ENCODE measurements at places on chromosomes 5 and 9. TPM values are rescaled to one million over a fixed set of nuclear protein-coding genes. Genes with fewer than 3 reads are reported as not detected.

Gene NR5A1
- polyA plus RNA-seq: not detected

Gene ARSI
- polyA plus RNA-seq: 0.99 TPM

Gene MARCHF6
- 70.8 TPM for polyA plus RNA-seq

Gene TAF11L10
- polyA plus RNA-seq: not detected

Gene BTNL9
- polyA plus RNA-seq: 0.21 TPM

Gene BNIP1
- polyA plus RNA-seq: 9.5 TPM

Gene PRLR
- 0.31 TPM for polyA plus RNA-seq

Gene OTULIN
- 21.2 TPM for polyA plus RNA-seq

GRCh38 chr5:2017540-2018389 lies 135.0 kb upstream of the IRX4 start:
- DNase-seq: peak; percentile 70

- no peak for DNase-seq
Measured at GRCh38 chr9:120161776-120162175, 418.2 kb downstream of the CDK5RAP2 start.

GRCh38 chr5:175859916-175860315 lies 11.5 kb upstream of the CPLX2 start:
- no peak for DNase-seq

DNA sequence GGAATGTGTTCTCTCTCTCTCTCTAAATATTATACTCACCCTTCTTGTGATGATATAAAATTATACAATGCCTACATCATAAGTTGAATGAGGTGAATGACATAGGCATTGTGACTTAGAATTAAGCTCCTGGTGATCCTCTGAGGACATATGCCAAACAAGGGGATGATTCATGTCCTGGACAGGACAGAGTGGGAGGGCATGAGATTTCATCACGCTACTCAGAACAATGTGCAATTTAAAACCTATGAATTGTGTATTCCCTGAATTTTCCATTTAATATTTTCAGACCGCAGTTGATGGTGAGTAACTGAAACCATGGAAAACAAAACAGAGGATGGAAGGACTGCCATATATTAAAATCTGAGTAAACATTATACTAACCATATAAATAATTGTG lies 782.2 kb upstream of the NUDT12 start:
- no peak for DNase-seq

GRCh38 chr5:156356238-156356637 lies 29.3 kb downstream of the SGCD start:
- no peak for DNase-seq

DNA sequence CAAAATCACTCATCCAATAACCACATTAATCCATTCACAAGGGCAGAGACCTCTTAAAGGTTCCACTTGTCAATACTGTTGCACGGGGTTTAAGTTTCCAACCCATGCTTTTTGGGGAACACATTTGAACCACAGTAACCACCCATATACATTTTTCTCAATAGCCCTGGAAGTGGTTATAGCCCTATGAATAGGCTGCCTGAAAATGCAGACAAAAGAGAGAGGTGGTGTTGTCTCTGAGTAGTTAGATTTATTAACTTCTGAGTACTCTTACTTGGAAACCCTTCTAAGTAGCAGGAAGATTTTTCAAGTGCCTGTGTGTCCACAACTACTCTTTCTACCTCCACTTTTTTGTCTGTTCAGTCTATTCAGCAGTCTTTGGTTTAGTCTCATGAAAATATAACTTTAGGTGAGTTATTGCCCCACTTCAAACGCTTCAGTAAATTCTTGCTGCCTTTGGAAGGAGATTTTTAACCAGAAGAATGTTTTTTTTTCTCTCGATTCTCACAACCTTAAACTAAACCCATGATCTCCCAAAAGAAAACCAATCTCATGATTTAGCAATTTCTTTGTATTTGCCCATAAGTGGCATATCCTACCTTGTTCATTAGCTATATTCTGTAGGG lies 42.6 kb downstream of the ARHGEF28 start:
- DNase-seq: no peak

- DNase-seq: no peak
Measured at GRCh38 chr5:14165375-14166106, 22.4 kb downstream of the TRIO start.

GRCh38 chr5:83721953-83722901 lies 1.6 kb upstream of the HAPLN1 start:
- peak; percentile 85 for DNase-seq

DNA sequence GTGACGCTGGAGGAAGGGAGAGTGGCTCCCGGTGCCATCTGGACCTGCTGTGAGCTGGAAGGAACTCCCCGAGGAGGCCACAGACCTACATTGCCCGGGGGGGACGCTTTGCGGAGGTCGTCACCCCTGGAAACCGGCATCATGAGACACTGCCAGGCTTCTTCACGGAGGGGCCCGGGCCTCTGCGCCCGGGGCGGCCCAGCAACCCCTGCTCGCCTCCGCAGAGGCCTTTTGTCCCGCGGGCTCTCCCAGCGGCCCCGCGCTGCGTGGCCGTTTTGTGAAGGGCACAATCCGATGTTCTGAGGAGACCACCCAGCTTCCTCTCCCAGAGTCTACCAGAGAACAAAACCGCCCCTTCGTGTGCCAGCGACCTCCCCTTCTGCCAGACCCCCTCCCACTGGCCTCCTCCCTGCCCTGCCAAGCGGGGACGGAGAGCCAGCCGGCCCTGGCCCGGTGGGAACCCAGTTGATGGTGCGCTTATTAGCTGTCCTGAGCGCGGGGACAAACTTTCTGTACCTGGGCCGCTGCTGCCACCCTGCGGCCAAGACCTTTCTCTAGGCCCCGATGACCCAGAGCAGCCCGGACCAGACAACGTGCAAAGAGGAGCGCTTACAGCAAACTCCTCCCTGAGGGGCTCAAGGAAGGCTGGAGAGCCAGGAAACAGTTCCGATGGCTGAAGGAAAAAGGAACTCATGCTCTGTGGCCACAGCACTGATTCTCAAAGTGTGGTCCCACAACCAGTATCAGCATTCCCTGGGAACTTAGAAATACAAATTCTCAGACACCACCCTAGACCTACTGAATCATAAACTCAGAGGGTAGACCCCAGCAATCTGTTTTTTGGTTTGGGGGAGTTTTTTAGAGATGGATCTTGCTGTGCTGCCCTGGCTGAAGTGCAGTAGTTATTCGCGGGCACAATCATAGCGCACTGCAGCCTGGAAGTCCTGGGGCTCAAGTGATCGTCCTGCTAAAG lies 86.7 kb downstream of the SLC1A3 start:
- DNase-seq: peak; percentile 96

GRCh38 chr5:902129-902916 lies 9.6 kb downstream of the TRIP13 start:
- DNase-seq: no peak

DNA sequence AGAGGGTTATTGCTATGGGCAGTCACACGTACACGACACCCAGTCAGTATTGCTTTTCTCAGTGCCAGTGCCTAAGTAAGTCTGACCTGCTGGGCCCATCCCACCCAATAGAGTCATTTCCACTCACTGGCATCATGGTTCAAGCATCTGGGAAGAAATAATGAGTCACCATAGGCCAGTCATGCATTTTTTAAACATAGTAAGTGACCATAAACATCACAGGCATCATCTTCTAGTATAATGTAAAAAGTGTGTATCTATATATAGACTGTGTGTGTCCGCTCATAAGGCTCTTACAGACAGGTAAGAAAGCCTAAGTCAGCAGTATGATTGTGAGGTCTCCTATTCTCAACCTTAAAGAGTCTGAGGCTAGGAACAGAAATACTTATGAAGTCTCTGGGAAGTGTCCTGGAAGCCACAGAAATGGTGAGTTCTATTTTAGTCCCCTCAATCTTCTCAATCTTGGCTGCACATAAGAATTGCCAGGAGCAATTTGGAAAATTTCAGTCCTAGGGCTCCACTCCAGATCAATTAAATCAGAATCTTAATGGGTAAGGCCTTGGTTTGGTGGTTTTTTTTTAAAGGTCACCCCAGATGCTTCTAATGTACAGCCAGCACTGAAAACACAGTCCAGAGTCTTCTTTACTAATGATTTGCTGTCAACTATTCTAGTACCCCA lies 65.2 kb downstream of the ZNF366 start:
- DNase-seq: no peak

DNA sequence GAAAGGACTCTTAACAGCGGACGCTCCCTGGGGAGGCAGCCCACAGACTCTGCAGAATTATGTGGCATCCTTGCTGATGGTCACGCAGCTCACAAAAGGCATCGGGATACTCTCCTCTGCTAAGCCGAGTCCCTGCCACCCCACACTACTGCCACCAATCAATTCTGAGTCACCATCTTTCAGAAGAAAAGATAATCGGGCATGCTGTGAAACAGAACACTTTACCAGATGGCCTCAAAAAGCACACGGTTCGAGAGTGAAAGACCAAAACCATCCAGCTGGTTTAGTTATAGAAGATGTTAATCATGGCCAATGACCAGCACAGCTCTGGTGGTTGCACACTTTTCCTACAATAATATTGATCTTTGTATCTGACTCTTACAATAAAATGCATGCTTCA lies 136.3 kb downstream of the MYO10 start:
- DNase-seq: no peak

DNA sequence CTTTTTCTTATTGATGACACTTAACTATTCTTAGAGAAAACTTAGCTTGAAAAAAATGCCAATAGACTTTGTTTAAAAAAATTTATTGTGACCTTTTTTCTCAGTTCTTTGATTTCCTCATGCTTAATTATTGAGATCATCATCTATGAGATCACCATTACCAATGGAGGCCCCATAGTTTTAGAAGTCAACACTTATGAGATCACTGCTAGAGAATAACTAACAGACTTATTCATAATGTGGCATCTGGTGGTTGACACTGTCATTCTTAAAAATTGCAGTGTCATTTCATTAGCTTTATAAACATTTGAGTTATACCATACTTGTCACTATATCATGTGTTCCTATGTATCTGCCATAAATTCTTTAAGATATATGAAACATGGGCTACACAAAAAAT lies 14.9 kb upstream of the FEM1C start:
- DNase-seq: no peak

GRCh38 chr5:122114501-122114900 lies 14.8 kb upstream of the ZNF474 start:
- DNase-seq: no peak

DNA sequence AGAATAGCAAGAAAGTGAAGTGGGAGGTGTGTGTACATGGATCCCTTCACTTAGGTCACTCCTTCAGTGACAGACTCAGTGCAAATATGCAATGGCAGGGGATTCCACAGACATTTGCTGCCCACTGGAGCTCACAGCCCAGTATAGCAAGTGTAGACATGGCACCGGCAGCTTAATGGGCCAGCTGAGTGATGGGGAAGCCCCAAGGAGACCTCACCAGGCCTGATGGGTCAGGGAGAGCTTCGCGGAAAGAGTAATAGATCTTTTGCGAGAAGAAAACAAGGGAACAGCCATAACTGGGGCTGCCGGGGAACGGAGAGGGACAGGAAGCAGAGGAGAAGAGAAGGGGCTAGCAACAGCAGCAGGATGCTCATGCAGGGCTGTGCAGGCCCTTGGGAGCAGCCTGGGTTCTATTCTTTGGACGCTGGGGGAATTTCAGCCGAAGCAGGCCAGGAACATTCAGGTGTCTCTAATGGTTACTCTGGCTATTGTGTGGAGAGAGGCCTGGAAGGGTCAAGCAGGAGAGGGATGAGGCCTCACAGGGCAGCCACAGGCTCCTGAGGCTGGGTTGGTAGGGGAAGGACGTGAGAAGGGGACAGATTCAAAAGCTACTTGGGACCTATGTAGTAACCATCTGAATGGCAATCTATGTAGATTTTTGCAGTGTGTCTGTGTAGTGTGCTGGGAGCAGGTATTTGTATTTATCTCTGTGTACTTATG lies 27.0 kb downstream of the TCF7 start:
- DNase-seq: no peak

All from GM23338 (cell line).